ENCODE measurements at places on chromosomes 5 and 9.

GRCh38 chr5:94793113-94793815, 174.8 kb downstream of the SLF1 start:
- no peak for DNase-seq

GRCh38 chr5:5492087-5492933, 69.8 kb downstream of the ICE1 start:
- DNase-seq = no peak

DNA sequence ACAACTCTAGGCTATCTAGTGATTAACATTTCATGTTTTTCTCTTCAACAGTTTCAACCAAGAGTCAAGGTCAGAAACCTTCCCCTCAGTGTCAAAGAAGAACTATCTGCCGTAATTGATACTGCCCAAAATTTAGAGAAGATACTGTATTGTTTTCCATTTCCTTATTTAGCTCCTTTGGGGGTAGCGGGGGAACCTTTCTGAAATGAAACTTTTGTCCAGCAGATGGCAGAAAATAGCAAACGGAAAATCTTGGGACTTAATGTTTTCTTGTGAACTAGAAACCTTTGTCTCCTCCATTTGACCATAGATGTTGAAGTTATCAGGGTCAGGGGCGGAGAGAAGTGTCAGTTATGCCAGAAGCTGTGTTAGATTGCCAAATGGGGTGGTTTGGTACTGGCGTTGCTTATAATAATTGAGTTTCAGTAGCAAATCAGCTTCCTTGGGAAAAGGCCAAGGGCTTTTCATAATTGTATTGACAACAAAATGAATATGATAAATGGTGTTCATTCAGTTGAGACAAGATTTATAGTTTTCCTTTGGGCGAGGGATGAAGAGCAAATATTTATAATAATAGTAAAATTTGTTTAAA, 101.7 kb upstream of the TLX3 start:
- DNase-seq = no peak

GRCh38 chr9:68704814-68705530, at the start of gene PIP5K1B:
Gene PIP5K1B (plus strand): TSS chr9:68705240. CDS start chr9:68822615, 117,375 bp downstream.
- DNase-seq = no peak

DNA sequence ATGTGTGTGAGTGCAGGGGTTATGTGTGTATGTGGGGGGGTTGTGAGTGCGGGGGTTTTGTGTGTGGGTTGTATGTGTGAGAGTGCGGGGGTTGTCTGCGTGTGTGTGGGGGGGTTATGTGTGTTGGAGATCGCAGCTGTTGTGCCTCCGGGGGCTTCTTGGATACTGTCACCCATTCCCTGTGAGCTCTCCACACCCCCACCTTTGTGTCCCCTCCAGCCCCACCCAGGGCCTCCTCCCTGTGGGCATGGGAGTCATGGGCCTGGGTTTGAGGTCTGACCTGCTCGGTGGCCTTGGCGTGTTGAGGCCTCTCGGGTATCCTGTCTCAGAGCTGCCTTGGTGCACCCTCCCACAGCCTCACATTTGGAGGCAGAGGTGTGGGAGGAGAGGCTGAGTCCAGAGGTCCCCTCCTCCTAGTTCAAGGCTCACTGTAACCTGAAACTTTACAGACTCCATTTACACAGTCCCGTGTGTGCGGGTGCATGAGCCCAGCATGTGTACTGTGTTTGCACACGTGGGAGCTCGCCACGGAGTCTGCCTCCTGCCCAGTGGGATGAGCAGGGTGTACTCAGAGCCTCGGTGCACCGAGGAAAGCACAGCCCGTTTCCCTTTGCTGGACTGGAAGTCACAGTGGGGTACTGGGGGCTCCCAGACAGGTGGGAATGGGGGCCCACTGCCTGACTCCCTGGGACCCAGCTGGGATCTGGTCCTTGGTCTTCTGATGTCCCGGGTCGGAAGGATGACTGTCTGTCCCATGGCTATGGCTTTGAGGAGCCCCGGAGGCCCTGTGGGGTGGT, 43.4 kb downstream of the RXRA start:
- DNase-seq = no peak

GRCh38 chr5:125038477-125038876, 292.0 kb upstream of the ZNF608 start:
- DNase-seq = no peak

GRCh38 chr9:89797255-89797654, 192.4 kb downstream of the GADD45G start:
- no peak for DNase-seq

DNA sequence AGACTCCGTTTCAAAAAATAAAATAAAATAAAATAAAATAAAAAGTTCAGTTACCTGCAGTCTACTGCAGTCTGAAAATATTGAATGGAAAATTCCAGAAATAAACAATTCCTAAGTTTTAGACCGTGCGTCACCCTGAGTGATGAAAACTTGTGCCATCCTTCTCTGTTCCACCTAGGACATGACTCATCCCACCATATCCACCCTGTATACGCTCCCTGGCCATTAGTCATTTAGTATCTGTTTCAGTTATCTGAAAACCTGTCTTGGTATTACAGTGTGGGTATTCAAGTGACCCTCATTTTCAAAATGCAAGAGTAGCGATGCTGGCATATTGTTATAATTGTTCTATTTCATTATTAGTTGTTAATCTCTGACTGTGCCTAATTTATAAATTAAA, 51.8 kb upstream of the TEX48 start:
- no peak for DNase-seq

DNA sequence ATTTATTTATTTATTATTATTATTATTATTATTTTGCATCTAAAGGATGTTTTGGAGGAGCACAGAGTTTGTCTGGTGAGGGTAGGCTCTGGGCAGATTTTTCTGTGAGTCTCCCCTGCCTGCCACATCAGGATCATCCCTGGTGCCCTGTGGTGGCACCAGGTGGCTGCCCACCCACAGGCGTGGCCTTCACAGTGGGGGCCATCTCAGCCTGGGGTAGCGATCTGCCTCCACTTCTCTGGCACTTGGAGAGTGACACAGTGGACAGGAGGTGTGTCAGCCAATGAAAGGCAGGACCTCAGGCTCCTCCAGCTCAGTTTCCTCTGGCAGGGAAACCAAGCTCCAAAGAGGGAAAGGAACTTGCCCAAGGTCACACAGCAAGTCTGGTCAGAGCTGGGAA, 30.0 kb downstream of the SLC6A7 start:
- DNase-seq = no peak

DNA sequence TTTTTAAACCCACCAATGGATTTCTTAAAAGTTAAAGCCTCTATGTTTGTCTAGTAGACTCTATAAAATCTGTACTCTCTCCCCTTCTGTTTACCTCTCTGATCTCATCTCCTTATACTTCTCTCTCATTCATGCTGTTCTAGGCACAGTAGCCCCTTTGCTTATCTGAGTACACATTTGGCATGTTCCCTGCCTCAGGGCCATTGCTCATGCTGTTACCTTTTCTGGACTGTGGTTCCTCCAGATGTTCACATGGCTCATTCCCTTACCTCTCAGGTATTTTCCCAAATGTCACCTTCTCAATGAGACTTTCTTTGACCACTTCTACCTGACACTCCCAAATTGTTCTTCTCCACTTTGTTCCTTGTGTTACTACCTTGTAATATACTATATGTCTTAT, 176.1 kb downstream of the CWC27 start:
- DNase-seq = no peak

DNA sequence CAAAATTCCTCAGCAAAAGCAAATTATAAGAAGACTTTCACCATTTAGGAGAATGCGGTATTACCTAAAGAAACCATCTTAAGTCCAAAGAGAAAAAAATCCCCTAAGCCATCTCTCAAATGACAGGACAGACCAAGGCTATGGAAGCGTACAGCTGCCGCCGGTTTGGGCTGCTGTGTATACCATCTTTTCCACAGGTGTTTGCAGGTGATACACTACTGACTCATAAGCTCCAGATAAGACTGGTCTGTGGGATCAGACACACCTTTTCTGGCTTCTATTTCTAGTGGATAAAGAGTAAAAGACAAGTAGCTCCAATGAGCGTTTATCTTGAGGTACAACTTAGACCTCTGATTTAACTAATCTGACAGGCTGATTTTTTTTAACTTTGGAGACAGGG, 7.7 kb downstream of the CDKN2AIPNL start:
- no peak for DNase-seq

DNA sequence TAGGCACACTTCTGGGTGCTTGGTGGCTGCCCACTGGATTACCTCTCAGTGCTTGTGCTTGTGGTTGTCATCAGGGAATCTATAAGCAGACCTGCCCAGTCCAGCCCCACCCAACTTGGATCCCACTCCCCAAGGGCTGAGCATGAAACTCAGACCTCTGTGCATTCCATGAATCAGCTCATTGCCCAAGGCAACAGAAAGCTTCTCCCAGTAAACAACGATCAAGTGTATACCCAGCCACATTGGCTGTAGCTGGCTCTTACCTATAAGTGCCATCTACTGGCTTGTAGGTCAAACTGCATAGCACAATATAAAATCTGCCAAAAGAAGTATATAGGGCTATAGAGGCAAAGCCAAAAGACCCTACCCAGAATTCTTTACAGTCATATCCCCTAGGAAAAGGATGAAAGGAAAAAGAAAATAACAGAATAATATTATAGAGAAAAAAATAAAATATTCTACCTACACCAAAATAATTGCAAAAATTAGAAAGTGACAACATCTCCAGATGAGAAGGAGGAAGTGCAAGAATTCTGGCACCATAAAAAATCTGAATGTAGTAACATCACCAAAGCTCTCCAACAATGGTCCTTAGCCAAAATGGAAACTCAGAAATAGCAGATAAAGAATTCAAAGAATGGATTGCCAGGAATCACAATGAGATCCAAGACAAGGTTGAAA, 321.0 kb upstream of the TRPC7 start:
- no peak for DNase-seq

DNA sequence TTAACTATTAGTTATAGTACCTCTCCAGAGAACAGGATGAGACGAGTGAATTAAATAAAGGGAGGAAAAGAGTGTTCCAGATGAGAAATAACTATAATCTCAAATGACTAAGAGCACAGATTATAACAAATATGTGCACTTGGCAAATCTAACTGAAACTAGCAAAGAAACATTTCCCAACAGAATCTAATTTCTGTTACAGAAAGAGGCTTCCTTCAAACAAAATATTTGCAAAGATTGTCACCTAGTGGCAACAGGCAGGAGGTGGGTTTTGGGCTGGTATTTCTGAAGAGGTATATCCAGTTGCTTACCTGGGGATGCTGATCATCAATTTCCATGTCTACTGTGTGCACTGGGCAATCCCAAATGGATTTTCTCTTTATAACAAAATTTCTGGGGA, 5.6 kb upstream of the SPDL1 start:
- DNase-seq = no peak

- no peak for DNase-seq
Measured at GRCh38 chr5:116732591-116732990, 158.0 kb upstream of the SEMA6A start.

DNA sequence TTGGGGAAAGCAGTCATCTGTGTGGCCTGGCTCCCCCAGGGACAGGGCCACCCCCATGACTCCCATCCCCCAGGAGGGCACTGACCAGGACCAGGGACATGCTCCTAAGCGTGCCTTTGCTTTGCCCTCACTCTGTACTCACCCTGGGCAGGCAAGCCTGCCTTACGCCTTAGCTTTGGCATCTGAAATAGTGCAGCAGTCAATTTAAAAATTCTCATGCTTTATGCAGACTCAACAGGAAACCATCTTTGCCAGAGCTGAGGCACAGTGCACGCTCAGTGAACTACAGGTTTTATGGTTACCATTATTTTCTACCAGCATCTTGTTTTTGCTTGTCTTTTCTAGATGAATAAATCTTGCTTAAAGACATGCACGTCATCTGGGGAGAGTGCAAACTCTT, 323.5 kb downstream of the IRX2 start:
- no peak for DNase-seq

- no peak for DNase-seq
Measured at GRCh38 chr5:91302958-91303357, 80.2 kb downstream of the ARRDC3 start.

- DNase-seq = no peak
Measured at GRCh38 chr9:78678877-78679276, 382.0 kb downstream of the PSAT1 start.

DNA sequence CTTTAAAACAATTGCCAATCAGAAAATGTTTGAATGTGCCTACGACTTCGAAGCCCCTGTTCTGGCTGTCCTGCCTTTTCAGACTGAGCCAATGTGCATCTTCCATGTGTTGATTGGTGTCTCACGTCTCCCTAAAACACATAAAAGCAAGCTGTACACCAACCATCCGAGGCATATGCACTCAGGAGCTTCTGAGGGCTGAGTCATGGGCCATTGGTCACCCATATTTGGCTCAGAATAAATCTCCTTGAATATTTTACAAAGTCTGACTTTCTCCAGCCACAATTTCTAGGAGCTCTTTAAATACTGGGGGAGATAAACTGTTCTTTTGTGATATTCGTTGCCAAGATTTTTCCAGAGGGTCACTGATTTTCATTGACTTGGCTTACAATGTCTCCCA, 53.9 kb downstream of the C9orf57 start:
- no peak for DNase-seq
